ENCODE measurements at places on chromosomes 5 and 9.

GRCh38 chr5:138502121-138502520 is 36.8 kb downstream of the EGR1 start:
- no peak for DNase-seq

DNA sequence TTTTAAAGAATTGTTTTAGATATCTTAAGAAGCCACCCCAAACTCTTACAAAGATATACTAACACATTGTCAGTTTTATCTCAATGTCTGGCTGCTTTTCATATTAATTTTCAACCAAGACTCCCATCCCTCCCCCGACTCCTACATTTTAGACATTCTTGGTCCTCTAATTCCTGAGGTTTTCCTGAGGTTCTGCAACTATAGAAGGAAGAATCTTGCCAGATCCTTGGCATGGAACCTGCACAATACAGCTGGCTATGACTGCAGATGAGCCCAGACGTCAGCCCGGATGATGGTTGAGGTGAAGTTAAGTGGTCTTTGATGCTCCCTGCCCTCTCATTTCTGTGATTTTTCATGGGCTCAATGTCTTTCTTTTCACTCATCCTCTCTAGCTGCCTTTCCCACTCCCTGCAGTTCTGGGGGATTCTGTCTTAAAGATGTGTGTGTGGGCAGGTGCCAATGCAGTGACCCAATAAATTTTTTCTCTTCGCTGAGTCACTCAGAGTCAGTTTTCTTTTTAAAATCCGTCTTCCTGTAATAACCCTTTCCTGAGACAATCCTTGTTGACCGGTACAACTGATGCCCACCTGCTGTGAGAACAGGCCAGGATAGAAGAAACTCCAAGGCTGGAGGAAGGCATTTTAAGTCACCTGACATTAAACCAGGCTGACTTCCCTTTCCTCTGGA is 237.8 kb upstream of the GAS1 start:
- no peak for DNase-seq

DNA sequence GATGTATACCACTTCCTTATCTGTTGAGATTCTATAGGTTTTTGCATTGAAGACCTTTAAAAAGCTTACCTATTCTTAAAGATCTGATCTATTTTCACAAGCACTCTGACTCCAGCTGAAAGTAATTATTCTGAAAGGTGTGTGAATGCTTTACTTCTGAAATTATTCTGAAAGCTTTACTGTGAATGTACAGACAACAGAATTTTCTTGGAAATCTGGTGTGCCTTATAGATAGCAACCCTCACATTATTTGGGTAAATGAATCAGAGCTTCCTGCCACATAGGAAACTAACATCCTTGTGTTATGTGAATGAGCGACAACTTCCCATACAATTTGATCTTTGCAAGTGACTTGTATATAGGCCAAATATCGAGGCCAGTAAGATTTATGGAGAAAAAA is 6.5 kb downstream of the CDO1 start:
- no peak for DNase-seq

GRCh38 chr9:98600631-98601030 is 108.1 kb downstream of the GABBR2 start:
- DNase-seq = no peak

GRCh38 chr5:158414333-158414762 is 555.4 kb upstream of the CLINT1 start:
- DNase-seq = no peak

- DNase-seq = peak; percentile 70
Observed at GRCh38 chr5:121189342-121190305, 662.1 kb upstream of the FTMT start.

GRCh38 chr9:121582641-121583040 is 68.8 kb upstream of the DAB2IP start:
- DNase-seq = no peak

- no peak for DNase-seq
Observed at GRCh38 chr9:114092336-114092735, 6.8 kb downstream of the KIF12 start.

GRCh38 chr5:171770153-171770552 is 15.5 kb upstream of the SMIM23 start:
- no peak for DNase-seq

DNA sequence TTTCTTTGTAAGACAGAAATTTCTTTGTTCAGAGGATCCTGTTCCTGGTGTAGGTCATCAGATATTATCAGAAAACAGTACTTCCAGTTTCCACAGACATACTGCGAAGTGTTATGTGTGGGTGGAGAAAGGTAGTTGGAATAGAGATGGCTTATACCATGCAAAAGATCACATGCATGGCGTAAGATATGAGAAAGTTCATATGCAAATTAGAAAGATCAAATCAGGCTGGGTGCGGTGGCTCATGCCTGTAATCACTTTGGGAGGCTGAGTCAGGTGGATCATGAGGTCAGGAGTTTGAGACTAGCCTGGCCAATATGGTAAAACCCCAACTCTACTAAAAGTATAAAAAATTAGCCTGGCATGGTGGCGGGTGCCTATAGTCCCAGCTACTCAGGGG is 65.2 kb upstream of the GLIS3 start:
- DNase-seq = no peak

Measured in NCI-H82 (cell line).